ENCODE measurements at places on chromosomes 6 and 20.

DNA sequence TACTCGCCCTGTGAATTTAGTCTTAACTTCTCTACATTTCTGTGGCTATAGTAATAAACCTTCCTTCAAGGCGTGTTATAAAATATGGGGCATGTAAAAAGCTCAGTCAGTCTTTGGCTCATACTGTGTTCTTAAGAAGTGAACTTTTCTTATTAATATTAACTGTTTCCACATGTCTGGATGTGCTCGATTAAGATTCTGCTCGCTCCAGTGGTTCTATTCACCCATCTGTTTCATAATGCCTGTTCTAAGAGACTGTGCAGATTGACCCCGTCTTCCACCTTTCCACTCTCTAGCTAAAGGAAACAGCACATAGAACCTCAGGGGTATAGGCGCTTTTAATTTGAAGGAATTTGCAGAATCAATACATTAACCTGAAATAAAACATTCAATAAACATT, 99.9 kb downstream of the L3MBTL3 start:
- DNase-seq = no peak

DNA sequence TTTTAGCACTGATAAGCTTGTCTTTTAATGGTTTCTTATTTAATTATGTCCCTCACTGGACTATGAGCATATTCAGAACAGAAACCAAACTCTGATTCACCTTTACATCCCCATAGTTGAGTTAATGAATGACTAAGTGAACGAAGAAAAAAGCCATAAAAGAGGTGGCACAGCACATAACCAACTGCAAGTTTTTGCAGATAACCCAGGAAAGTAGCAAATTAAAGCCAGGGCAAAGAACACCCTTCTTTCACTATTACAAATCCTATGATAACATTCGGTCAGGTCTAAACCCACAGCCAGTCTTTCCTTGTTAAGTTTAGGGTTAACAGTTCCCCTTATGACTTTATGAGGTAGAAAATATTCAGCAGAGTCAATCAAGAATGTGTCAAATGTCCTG, 102.7 kb downstream of the RIN2 start:
- DNase-seq = no peak

- DNase-seq = no peak
Observed at GRCh38 chr6:5341845-5342244, 80.5 kb downstream of the FARS2 start.

DNA sequence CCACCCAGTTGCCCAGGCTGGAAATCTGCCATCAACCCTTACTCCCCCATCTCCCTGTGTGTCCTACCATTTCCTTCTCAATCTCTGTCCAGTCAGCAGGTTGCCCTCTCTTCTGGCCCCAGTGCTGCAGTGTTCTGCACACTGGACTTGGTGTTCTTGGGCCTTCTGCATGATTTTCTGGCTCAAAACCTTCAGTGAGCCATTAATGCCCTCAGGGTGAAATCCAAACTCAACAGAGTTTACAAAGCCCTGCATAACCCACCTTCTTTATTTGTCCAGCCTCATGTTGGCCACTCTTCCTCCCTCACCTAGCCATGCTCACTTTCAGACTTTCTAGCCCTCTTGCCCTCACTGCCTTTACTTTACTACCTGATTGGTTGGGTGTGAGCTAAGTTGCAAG, 5.0 kb upstream of the GSTA3 start:
- no peak for DNase-seq

DNA sequence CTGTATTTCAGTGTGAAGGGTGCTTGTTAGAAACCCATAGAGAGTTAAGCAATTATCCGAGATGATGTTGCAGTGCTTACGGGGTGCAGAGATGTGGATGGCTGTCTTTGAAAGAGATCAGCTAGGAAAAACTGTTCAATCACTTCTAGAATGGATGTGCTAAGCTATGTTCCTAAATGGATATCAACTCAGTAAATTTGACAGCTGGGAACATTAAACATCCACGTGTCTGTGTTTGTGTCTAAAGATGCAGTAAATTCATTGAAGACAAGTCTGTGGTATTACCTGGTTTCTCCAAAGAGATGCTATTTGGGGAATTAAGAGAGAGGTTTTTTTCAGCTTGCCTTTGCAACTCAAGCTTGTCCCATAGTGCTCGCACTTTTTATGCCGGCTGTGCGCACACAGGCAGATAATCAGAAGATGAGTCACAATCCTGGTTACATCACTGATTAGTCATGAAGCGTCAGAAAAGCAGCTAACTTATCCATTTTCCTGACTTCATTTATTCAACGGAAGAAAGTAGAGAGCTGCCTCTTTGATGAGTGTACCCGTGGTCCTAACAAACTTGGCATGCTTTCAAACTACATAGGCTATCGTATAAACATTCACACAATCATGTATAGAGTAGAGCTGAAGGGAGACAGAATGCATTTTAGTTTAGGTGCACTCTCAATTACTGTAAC, 691.7 kb upstream of the SLC35B3 start:
- no peak for DNase-seq

DNA sequence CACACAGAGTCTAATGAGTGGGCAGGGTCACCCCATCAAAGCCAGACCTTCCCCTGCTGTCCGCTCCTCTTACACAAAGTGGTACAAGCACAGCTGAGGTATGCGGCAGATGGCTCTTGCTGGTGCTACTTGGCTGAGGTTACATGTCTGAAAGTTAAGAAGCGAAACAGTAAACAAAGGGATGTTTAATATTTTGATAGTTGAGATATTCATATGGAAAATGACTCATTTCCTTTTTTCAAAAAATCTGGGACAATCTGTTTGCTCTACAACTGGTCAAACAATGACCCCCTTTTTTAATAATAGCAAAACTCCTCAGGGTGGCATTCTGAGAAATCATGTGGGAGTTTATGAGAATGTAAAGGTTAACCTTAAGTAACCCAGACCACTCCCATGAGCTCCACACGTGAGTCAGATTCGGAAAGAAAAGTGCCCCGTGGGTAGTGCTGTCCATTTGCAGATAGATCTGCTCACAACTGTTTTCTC, 245.3 kb downstream of the TBXT start:
- DNase-seq = no peak

DNA sequence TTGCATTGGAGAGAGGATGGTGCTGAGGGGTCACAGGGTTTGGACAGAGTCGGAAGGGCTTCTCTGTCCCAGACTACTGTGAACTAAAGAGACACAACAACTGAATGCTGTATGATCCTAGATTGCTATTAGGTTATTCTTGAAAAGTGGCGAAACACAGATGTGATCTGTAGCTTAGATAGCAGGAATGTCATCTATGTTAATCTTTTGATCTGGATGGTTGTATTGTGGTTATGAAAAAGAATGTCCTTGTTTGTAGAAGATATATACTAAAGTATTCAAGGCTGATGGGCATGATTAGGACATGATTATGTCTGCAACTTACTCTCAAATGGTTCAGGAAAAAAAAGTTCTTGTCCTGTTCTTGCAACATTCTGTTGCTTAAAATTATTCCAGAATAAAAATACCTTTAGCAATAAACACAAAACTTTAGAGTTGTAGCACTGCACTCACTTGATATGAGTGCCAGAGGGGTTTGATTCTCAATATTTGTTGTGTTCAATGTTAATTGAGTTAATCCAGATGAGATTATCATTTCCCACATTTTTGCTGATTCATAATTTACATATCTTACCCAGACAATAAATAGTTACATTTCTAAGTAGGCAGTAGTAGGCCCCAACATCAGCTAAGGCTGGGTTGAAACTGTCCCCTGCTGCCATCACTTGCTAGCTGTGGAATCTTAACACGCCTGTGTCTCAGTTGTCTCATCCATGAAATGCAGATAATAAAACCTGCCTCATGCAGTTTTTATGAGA, 645.2 kb downstream of the KIF16B start:
- DNase-seq = no peak

GRCh38 chr6:27040244-27041042, 207.1 kb upstream of the PRSS16 start:
- no peak for DNase-seq

DNA sequence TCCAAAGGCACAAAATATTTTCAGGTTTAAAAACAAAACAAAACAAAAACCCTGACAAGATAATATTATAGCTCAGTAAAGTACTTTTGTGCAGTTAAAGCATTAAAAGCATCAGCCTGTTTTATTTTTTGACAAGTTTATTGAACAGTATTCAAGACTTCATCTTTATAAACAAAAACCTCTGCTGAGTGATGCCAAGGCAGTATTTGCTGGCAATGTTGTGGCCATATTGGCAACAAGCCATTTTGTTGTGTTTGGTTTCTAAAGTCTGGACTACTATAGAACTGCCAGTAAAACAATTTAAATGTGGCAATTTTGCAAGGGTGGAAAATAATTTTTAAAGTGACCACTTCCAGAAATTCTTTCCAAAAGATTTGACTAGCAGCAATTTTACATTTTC, 15.9 kb downstream of the CPNE1 start:
- no peak for DNase-seq

- DNase-seq = no peak
Observed at GRCh38 chr6:13302751-13303667, 25.3 kb downstream of the TBC1D7 start.

GRCh38 chr20:25222461-25223178, 25.3 kb upstream of the PYGB start:
- DNase-seq = no peak

- DNase-seq = no peak
Observed at GRCh38 chr6:147434516-147434915, 74.0 kb upstream of the SAMD5 start.

DNA sequence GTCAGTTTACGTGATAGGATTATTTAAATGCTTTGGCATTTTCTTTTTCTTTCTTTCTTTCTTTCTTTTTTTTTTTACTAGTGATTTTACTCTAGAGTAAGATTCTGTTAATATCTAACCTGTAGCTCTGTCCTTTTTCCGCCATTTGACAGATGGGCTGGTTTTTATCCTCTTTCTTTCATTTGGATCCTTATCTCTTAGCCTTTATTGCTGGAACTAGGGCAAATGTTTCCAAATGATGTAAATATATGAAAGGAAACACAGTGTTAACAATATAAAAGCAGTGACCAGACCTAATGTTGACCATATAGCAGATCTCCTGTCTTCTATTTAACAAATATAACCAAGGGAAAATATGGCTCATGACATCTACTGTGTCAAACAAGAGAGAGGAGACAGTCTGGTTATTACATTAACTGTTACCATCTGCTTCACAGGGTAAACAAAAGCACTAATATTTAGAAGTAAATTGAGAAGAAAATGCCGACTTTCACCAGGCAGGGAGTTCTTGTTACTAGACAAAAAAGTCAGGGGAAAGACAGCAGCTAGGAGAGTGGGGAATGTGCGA, 59.8 kb upstream of the GCLC start:
- DNase-seq = no peak

DNA sequence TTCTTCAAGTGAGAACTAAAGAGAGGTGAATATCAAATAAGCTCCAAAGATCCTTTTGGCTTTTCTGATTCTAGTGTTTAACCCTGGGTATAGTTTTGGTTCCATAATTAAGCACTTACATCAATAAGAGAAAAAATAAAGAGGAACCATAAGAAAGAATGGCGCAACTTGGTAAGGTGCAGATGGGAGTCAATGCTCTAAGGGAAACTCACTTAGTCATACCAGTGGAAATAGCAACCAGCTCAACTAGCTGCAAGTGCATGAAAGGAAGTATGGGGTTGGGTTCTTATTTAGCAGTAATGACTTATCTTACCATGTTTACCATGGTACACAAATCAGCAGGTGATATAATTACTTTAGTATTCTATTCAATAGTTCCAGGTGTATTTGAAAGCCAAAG, 296.5 kb upstream of the RUNX2 start:
- DNase-seq = no peak
